Panc1 (cell line): ENCODE measurements at places on chromosomes 2 and 18.

DNA sequence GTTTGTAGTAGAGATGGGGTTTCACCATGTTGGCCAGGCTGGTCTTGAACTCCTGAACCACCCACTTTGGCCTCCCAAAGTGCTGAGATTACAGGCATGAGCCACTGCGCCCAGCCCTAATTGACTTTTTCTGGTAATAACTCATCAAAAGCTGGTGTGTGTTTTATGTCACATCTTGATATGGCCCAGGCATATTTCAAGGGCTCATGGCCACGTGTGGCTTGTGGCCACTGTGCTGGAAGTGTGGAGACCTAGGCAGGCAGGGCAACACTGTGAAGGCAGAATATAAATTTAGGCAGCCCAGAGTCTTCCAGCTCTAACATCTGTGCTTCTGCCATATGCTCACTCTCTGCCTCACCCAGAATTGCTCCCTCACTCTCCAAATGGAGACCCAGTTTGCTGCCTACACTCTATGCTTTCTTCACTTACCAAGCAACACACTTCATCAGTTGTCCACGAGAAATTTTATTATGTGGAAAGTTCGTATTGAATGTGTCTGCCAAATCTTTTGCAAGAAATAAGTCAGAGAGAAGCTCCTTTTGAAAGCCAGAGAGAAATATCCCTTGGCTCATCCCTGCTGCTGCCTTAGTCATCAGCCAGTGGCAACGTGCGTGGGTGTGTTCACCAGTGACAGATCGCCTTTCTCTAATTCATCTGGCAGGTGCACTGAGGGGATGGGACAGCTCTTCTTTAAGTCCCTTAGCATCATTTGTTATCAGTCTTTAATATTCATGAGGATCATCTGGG is 129.4 kb upstream of the CXCR4 start:
- no peak for DNase-seq

GRCh38 chr18:45656194-45656770 is 41.0 kb downstream of the SLC14A2 start:
- DNase-seq = no peak

- DNase-seq = no peak
Observed at GRCh38 chr18:7668392-7668791, 101.3 kb downstream of the PTPRM start.

GRCh38 chr18:78136986-78137385 is 842.6 kb upstream of the SALL3 start:
- no peak for DNase-seq
